ENCODE measurements at places on chromosomes 7 and 10.

DNA sequence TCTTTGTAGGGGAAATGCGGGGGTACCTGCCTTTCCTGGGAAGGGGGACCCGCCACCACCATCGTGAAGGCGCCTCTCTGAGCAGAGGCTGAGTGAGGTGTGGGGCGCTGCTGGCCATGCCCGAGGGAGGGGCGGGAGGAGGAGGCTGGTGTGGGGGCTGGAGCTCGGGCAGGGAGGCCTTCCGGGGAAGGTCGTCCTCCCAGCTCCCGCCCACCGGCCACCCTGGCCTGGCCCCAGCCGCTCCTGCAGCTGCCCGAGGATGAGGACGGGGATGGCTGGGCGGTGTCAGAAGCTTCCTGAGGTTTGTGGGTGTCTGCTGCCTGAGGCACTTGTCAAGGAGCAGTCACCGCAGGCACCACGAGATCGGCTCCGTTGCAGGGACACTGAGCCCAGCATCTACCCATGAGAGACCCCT is 11.4 kb downstream of the PWWP2B start:
- DNase-seq, result no peak

DNA sequence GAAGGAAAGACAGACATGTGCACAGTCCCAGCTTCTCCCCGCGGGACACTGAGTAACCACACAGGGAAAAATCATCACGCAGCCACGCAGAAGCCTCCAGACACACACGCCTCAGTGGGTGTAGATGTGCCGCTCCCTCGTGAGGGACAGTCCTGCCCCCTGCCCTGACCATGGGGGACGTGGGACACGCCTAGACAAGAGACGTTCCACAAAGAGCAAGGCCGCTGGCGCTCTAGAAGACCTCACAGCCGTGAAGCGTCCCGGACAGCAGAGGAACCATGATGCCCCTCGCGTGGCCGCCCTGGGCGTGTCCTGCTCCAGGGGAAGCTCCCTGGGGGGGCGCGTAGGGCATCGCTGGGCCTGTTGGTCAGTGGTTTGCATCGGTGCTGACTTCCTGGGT is 210.8 kb downstream of the DNAJB6 start:
- DNase-seq, result no peak

- DNase-seq, result no peak
These were observed 121.1 kb downstream of the CXCL12 start for GRCh38 chr10:44263771-44264170.

DNA sequence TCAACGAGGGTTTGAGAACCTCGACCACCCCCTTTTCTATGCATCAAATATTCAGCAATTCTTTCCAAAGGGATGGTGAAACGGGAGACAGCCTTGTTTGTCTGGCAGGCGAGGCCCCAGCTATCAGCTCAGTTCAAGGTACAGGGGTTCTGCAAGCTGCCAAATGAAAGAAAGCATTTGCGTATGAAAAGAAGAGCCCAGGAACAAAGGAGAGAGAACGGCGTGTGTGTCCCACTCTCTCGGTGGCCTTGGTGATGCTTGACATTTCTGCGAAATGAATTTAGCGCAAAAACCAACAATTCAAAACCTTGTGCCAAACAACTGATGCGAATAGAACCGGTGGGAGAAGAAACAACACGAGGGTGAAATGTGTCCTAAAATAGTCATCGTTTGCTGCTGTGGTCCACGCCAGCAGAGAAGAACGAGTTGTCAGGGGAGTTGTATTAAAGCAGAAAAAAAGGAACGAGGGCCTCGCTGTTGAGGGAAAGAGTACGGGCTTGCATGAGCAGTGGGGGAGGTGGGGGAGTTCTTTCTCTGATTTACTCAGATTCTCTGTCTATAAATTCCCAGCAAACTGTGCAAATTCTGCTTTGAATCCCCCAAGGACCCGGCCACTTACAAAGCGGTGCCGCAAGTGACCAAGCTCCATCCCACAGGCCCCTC is 97.7 kb downstream of the TMEM130 start:
- no peak for DNase-seq

DNA sequence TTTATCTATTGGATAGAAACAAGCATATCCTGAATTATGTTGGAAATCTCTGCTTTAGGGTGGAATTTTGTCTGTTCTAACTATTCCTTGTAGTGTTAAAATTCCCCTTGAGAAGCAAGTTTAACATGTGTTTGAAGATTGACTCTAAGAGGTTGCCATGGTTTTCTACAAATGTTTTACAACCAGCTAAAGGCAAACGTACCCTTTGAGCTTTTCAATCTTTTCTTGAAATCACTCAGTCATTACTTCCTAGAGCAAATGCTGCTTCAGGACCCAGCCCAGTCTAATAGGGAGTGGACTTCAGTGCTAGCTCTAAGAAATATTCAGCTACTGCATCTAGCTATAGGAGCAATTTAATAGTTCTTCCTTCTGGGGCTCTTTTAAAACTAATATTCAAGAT is 118.8 kb upstream of the IFRD1 start:
- DNase-seq, result no peak

DNA sequence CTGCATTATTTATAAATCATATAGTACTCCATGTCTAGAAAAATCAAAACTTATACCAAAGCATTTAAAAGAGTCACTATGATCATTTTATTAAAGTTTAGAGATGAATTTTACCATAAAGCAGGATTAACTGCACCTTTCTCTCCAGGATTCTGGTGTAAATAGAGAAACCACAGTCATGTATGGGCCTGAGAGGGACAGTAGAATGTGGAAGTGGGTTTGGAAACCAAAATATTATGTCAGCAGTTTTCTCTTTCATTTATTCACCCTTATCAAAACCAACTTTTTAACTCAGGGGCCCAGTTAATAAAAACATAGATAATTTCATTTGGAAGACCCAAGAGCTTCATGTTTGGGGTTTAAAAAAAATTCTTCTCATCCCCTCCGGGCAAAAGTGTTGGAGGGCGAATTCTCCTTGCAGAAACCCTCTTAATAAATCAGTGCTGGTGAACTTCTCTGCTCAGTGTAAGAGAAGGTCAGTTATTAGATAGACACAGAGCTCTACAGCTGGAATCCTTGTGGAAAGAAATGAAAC is 266.2 kb downstream of the CREB5 start:
- no peak for DNase-seq

DNA sequence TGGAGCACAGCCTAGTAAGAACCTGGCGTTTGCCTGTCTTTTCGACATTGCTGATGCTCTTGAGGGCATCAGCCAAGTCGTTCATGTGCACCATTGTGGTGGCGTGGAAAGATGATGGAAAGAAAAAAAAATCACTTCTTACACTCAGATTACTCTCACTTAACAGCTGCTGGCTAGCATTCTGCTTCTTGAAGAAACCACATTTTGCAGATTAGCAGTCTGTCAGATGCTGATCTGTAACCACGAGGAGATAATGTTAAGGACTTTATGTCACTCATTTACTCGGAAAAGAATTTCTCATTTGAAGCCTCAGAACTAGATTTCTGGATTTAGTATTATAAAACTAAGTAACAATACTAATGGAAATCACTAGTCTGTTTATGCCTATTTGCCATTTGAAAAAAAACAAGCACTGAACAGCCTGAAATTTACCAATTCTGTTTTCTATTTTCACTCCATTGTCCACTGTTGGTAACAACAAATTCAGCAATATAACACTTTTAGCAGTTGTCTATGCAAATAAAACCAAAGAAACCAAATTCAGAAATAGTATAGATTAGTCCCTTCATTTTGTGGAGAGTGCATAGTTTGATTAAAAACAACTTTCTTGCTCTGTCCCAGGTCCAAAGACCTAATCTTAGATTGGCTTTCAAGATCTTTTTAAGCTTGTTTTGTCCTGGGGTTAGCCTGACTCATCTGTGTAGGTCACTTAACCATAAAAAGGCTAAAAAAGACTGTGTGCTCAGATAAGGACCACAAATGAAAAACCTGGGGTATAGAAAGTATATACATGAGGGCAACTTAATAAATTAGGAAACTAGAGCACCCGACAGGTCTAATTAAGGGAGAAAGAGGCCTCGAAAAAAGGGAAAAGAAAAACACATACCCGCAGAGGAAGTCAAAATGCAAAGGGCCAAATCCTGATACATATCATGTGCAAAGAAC is 67.5 kb downstream of the NT5C2 start:
- no peak for DNase-seq

GRCh38 chr7:94452239-94452638 is 57.4 kb upstream of the CASD1 start:
- no peak for DNase-seq

- no peak for DNase-seq
These were observed 7.3 kb downstream of the ZNF503 start for GRCh38 chr10:75394221-75394620.

- DNase-seq, result no peak
These were observed 642.0 kb upstream of the PFKP start for GRCh38 chr10:2425320-2425719.

DNA sequence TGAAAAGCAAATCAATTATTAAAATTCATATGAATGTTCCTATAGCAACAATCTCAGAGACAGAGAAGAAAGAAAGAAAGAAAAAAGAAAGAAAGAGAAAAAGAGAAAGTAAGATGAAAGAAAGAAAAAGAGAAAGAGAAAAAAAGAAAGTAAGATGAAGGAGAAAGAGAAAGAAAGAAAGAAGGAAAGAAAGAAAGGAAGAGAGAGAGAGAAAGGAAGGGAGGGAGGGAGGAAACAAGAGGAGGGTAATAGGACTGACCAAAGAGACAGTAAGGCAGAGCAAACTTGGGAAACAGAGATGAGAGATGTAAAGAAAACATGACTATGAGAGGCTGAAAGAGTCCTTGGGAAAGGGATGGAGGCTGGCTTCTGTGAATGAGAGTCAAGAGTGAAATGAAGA is 458.4 kb downstream of the SORCS1 start:
- no peak for DNase-seq

- no peak for DNase-seq
These were observed 55.4 kb downstream of the ZRANB1 start for GRCh38 chr10:124997306-124997705.

- DNase-seq, result no peak
These were observed 25.7 kb downstream of the ZNF503 start for GRCh38 chr10:75375838-75376237.

- peak; percentile 66 for DNase-seq
These were observed 69.4 kb upstream of the OGDHL start for GRCh38 chr10:49831352-49832035.

DNA sequence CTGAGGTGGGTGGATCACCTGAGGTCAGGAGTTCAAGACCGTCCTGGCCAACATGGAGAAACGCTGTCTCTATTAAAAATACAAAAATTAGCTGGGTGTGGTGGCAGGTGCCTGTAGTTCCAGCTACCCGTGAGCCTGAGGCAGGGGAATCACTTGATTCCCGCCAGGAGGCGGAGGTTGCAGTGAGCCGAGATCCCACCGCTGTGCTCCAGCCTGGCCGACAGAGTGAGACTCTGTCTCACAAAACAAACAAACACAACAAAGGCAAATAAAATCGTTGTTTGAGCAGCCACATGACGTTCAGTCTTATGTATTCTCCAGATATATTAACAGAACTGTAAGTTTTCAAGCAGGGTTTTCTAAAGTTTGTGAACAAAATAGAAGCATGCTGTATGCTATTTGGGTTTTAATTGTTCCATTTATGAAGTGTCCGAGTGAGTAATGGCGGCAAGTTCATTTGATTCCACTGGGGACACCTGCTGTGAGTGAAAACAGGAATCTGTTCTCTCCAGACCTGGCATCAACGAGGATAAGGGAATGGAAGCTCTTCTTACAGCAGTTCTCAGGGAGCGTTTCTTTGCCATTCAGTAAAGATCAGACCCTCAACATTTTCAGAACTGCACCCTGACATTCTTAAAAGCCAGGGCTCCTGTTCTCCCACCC is 122.5 kb upstream of the PITRM1 start:
- peak; percentile 18 for DNase-seq

DNA sequence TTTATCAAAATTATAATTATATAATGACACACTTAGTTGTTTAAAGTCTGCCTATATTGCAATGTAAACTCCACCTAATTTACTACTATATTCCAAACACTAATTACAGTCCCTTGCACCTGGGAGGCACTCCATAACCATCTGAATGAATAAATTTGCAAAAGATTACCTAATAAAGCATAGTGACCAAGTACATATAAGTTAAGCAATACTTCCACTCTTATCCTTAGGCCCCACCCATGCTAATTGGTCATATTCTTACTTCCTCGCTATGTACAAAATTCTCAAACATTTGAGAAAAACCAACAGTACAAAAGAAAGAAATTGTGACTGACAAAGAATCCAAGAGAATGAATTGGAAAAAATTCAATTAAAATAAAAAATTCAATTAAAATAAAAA is 65.3 kb downstream of the ZFAND4 start:
- no peak for DNase-seq

DNA sequence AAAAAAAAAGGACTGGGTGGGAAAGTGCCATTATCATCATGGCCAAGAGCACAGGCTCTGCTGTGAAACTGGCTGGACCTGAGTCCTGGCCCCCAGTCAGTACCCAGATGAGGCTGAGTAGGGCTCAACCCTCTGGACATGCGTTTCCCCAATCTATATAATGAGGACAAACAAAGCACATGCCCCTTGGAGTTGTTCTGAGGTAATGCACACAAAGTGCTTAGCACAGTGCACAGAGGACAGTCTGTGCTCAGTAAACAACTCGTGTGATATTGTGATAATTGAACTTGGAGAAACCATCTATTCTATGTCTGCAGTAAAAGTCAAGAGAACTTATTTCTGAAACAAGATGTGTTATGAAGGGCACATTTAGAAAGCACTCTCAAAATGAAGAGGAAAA is 138.8 kb downstream of the KCNMA1 start:
- no peak for DNase-seq

DNA sequence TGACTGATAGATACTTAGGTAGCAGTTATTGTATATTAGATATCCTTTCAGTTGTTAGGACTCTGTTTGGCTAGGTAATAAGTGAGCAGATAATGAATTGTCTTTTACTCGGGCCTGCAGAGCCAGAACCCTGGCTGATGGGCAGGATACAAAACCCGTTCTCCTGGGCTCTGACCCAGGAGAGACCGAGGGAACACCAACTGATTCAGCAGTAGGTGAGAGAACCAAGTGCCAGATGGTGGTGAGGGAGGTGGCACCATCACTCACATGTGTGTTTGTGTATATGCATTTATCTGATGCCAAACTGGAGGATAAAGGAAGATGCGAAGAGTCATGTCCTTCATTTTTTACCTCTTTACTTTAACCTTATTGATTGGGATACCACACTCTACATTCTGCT is 115.7 kb upstream of the SAMD8 start:
- no peak for DNase-seq

GRCh38 chr7:45983720-45984255 is 62.7 kb upstream of the IGFBP3 start:
- DNase-seq, result peak; percentile 13

DNA sequence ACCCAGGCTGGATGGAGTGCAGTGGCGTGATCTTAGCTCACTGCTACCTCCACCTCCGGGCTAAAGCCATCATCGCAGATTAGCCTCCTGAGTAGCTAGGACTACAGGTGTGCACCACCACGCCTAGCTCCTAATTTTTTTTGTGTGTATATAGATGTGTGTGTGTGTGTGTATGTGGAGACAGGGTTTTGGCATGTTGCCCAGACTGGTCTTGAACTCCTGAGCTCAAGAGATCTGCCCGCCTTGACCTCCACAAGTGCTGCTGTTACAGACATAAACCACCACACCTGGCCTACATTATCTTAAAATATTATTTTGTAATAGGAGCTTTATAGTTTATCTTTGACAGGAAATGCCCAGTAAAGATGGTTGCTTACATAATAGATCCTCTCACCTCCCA is 25.0 kb downstream of the FOXP2 start:
- no peak for DNase-seq

- peak; percentile 85 for DNase-seq
These were observed at the start of gene STOX1 for GRCh38 chr10:68826764-68827591. Gene STOX1 (plus strand): TSS chr10:68827531. CDS start chr10:68827624, 93 bp downstream.

Measured in islet precursor cell (in vitro differentiated cells).